Activated naive CD8-positive, alpha-beta T cell treated with anti-CD3 and anti-CD28 coated beads for 36 hours (primary cell): ENCODE measurements at places on chromosomes 11 and 22. TPM values are rescaled to one million over a fixed set of nuclear protein-coding genes. Genes with fewer than 3 reads are reported as not detected.
A peak's percentile ranks its signal among the peaks of the same experiment; 100 is the strongest.

DNA sequence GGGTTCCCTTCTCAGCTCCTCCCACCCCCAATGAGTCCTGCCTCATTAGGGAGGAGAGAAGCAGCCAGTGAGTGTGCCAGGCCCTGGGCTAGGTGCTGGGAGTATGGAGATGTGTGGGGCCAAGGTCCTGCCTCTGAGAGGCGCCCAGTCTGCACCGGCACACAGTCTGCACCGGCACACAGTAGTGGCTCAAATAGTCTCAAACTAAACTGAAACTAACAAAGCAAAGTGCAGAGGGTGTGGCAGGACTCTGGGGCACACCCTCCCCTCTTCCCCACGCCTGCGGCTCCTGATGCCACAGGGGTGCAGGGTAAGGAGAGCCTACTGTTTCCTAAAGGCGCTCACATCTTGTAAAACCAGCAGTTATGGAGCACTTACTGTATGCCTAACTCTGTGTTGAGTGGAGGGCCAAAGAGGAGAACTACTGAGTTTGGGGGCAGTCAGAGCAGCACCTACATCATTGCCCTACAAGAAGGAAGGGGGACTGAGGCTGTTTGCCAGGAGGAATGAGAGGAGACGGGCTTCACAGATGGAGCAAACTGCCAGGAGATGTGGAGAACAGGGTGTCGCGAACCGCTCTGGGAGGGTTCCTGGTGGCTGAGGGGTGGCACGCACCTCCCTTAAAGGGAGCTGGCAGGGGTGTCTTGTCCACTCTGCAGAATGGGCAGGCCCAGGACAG, 939 bp upstream of the SH3BP1 start:
- no peaks in the 10 kb centered on the region for H3K27me3 ChIP-seq
- DNase-seq = peak; percentile 37
- H3K36me3 ChIP-seq = peaks cover 8% of the 10 kb centered on the region

- H3K27ac ChIP-seq = no peak overlapping the region
- no peaks in the 10 kb centered on the region for H3K36me3 ChIP-seq
- H3K4me1 ChIP-seq = no peaks in the 10 kb centered on the region
- DNase-seq = no peak
These were observed 44.4 kb downstream of the EHF start for GRCh38 chr11:34665077-34665835.

DNA sequence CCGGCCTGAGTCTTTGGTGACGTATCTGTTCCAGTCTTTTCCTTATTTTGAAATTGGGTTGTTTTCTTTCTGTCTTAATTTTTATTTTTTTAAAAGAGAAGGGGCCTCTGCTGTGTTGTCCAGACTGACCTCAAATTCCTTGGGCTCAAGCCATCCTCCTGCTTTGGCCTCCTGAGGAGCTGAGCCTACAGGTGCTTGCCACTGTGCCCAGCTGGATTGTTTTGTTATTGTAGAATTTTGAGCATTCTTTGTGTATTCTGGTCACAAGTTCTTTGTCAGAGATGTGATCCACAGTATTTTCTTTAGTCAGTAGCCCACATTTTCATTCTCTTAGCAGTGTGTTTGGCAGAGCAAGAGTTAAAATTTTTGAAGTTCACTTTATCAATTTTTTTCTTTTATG, 100.1 kb downstream of the ATXN10 start:
- H3K27me3 ChIP-seq = no peaks in the 10 kb centered on the region
- H3K4me3 ChIP-seq = no peak overlapping the region
- DNase-seq = no peak

GRCh38 chr22:28833276-28833923, 33.0 kb upstream of the XBP1 start:
- H3K4me1 ChIP-seq = peaks cover 7% of the 10 kb centered on the region
- H3K36me3 ChIP-seq = no peaks in the 10 kb centered on the region
- no peak overlapping the region for H3K4me3 ChIP-seq

DNA sequence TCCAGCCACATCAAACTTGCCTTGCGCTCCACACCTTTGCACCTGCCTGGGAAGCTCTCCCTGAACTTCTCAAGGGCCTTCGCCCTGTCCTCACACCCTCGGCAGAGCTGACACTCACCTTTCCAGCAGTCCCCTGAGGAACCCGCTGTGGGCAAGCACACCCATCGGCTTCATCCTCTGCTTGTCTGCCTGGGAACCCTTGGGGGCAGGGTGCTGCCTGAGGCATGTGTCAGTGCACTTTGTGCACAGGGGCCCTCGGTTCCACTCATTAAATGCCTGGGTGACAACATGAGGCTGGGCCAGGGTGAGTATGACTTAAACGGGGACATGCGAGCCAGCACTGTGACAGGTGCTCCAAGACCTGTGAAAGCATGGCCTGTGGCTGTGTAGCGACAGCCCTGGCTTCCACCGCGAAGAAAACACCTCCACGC, 2.6 kb upstream of the LRFN4 start:
- H3K27ac ChIP-seq = no peak overlapping the region
- no peak for DNase-seq
- H3K36me3 ChIP-seq = peaks cover 2% of the 10 kb centered on the region
- no peak overlapping the region for H3K4me3 ChIP-seq
- H3K4me1 ChIP-seq = peaks cover 5% of the 10 kb centered on the region
- H3K27me3 ChIP-seq = no peaks in the 10 kb centered on the region

GRCh38 chr22:27723158-27723557, 78.4 kb downstream of the MN1 start:
- no peak overlapping the region for H3K4me3 ChIP-seq
- peaks cover 5% of the 10 kb centered on the region for H3K27me3 ChIP-seq
- no peak overlapping the region for H3K27ac ChIP-seq
- H3K36me3 ChIP-seq = no peaks in the 10 kb centered on the region
- no peaks in the 10 kb centered on the region for H3K4me1 ChIP-seq
- DNase-seq = no peak

Gene PDXP
- total RNA-seq = 41.4 TPM
